ENCODE measurements at places on chromosomes 3 and 15.

GRCh38 chr3:184378651-184379357 is 797 bp upstream of the THPO start:
- no peak for DNase-seq

- DNase-seq, result no peak
Observed at GRCh38 chr3:196339493-196340254, 1.5 kb upstream of the TM4SF19 start.

GRCh38 chr3:120678984-120679383 is 3.1 kb downstream of the HGD start:
- DNase-seq, result no peak

GRCh38 chr15:77097248-77097721 is 26.4 kb upstream of the TSPAN3 start:
- DNase-seq, result no peak

- DNase-seq, result no peak
Observed at GRCh38 chr15:100355342-100355741, 13.6 kb upstream of the ADAMTS17 start.

- no peak for DNase-seq
Observed at GRCh38 chr15:43919540-43920253, 92.9 kb downstream of the WDR76 start.

DNA sequence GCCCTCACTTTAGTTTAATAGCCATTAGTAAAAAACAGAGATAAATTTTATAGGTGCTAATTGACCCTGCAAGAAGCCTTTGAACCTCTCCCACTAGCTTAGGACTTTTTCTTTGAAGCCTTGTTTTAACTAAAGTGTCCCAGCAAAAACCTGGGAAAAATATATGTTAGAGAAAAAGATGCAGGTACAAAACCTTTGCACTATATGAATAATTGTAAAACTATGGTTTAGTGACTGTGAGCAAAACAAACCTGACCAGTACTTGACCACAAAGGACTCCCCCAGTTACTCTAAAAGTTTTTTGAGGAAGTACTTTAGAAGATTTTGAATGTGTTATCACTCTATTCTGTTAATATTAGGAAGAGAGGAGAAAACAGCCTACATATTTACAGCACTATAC is 123.3 kb upstream of the TP63 start:
- no peak for DNase-seq

DNA sequence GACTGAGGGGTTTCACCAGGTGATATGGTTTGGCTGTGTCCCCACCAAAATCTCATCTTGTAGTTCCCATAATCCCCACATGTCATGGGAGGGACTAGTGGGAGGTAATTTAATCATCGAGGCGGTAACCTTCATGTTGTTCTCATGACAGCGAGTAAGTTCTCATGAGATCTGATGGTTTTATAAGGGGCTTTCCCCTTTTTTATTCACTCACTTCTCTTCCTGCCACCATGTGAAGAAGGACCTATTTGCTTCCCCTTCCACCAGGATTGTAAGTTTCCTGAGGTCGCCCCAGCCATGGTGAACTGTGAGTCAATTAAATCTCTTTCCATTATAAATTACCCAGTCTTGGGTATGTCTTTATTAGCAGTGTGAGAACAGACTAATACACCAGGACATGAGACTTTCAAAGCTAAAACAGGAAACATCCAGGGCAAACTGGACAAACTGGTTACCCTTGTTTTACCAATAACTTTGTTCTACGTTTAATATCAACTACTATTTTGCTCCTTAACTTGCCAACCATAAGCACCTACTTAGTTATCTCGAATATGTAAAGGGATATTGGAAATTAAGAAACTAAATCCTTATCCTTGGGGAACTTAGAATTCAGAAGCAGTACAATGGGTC is 98.2 kb downstream of the MYH15 start:
- no peak for DNase-seq

DNA sequence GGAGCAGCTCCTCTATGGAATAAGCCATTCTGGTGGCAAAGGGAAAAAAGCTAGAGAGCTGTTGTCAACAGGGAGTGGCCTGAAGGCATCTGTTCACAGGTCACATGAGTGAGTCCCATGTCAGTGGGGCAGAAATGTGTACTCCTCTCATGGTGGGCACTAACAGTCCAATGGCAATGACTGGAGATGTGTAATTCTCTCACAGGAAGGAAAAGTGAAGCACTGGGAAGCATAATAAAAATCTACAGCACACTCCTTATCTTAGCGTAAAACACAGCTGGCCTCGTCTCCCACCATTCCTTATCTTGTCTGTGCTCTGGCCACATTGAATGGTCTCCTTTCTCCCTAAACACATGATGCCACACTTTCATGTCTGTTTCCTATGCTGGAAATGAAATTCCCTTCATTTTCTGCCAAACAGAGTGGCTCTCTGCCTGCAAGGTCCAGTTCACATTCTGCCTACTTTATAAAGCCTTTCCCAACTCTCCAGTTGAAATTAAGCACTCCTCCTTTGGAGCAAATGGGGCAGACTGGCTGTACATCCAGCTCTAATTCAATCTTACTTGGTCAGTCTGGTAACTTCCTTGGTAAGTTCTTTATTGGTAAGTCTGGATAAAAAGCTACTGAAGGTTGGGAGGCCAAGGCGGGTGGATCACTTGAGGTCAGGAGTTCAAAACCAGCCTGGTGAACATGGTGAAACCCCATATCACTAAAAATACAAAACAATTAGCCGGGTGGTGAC is 139.8 kb downstream of the RPL22L1 start:
- no peak for DNase-seq

- DNase-seq, result no peak
Observed at GRCh38 chr3:66037330-66037985, 1.3 kb downstream of the MAGI1 start.

- no peak for DNase-seq
Observed at GRCh38 chr3:114626751-114627150, 332.9 kb downstream of the TIGIT start.

DNA sequence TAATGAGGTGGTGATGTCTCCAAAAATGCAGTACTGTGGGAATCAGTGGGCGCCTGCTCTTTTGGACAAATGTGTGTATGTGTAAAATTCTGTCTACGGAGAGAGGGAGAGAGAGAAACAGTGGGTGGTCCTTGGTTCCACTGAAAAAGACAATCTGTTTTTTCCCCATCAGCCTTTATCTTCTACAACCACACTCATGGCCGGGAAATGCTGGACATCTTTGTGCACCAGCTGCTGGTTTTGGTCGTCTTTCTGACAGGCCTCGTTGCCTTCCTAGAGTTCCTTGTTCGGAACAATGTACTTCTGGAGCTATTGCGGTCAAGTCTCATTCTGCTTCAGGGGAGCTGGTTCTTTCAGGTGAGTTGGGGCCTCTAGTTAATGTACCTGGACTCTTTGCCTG is 51.2 kb upstream of the ADGRG7 start:
- DNase-seq, result no peak

GRCh38 chr15:72939514-72940228 is 112.6 kb upstream of the NEO1 start:
- no peak for DNase-seq

DNA sequence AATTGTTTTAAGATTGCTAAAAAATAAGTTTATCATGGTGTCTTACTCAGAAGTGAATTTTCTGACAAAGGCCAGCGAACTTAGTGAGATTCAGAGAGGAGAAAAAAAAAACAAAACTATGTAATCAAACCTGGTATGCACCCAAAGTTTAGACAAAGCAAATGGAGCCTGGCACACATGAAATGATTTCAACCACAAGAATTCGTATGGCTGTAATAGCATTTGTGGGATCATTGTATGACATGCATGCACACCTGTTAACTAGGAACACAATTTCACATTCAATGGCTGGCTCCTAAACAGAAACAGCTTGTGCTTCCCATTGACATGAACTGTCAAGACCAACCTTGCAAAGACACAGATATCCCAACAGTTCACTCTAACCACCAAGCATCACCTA is 94.6 kb downstream of the ZIC4 start:
- no peak for DNase-seq

DNA sequence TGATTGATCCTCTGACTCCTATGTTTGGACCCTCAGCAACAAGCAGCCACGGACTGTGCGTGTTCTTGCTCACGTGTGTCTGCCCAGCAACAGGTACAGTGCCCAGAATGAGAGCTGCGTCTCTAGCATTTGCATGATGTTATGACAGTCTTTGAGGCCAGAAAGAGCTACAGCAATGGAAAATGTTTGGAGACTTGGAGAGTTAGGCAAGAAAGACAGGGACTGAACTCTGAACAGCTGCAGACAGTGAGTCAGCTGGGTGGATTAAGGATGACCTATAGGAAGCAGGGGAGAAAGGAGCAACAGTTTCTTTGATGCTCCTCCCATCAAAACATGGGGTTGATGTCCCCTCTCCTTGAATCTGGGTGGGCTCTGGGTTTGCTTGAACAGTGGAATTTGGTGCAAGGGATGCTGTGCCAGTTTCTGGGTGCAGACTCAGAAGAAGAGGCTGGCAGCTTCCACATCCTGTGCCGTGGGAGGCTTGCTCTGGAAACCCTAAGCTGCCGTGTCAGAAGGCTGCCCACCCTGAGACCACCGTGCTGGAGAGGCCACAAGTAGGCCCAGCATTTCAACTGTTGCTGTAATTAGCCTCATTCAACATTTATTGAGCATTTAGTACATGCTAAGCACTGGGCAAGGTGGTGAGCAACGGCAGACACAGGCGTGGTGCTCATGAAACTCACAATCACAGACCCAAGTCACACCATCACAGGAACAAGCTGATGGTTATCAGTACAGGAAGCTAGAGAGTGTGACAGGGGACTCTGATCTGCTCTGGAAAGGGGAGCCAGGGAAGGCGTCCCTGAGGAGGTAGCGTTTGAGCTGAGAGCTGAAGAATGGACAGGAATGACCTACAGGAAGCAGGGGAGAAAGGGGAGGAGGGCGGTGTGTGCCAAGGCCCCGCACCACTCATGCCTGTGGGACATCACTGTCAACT is 21.7 kb downstream of the CCR9 start:
- DNase-seq, result no peak

GRCh38 chr3:23202203-23202920 is 765 bp upstream of the UBE2E2 start:
- DNase-seq, result no peak

GRCh38 chr15:88331291-88331690 is 74.8 kb upstream of the NTRK3 start:
- peak; percentile 5 for DNase-seq

DNA sequence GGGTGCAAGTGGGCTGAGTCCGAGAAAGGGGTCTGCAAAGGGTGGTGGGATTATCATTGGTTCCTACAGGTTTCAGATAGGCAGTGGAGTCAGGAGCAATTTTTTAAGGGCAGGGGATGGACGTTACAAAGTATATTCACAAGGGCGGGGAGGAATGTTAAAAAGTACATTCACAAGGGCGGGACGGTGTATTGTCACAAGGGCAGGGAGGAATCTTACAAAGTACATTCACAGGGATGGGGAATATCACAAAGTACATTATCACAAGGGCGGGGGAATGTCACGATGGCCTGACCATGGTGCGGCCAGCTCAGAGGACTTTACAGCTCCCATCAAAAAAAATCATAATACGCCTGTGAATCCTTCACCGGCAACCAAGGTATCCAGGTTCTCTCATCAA is 20.6 kb upstream of the TEX55 start:
- DNase-seq, result no peak
